ENCODE measurements at places on chromosomes 1 and 21.

GRCh38 chr1:161978011-161978790 lies 45.5 kb downstream of the OLFML2B start:
- DNase-seq, result no peak

GRCh38 chr1:22676916-22677583 lies 24.0 kb downstream of the C1QB start:
- DNase-seq, result no peak

- DNase-seq, result no peak
These were observed 48.4 kb downstream of the DOP1B start for GRCh38 chr21:36204980-36205379.

- DNase-seq, result no peak
These were observed 136.4 kb upstream of the FAM78B start for GRCh38 chr1:166302989-166303758.

DNA sequence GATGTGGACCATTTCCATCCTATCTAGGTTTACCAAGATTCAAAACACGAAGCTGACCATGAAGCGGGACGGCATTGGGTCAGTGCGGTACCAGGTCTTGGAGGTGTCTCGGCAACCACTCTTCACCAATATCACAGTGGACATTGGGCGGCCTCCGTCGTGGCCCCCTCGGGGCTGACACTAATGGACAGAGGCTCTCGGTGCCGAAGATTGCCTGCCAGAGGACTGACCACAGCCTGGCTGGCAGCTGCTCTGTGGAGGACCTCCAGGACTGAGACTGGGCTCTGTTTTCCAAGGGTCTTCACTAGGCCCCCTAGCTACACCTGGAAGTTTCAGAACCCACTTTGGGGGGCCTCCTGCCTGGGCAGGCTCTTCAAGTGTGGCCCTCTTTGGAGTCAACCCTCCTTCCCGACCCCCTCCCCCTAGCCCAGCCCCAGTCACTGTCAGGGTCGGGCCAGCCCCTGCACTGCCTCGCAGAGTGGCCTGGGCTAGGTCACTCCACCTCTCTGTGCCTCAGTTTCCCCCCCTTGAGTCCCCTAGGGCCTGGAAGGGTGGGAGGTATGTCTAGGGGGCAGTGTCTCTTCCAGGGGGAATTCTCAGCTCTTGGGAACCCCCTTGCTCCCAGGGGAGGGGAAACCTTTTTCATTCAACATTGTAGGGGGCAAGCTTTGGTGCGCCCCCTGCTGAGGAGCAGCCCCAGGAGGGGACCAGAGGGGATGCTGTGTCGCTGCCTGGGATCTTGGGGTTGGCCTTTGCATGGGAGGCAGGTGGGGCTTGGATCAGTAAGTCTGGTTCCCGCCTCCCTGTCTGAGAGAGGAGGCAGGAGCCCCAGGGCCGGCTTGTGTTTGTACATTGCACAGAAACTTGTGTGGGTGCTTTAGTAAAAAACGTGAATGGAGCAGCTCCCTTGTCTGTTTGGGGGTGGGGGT lies 864 bp upstream of the CCDC24 start:
- no peak for DNase-seq

DNA sequence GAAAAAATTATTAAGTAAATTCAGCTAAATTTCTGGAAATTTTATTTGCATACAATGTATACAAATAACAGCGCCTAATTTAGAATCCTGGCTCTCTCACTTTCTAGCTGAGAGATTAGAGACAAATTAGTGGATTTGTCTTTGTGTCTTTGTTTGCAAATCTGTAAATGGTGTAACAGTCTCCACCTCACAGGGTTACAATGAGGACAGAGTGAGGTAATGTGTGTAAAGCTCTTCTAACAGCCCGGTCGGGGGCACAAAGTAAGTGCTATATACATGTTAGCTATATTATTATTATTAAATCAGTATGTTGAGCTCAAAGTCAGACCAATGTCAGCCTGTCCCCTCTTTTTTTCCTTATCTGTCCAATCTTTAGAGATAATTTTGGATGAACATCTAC lies 5.0 kb upstream of the ADAMTSL4 start:
- DNase-seq, result no peak

DNA sequence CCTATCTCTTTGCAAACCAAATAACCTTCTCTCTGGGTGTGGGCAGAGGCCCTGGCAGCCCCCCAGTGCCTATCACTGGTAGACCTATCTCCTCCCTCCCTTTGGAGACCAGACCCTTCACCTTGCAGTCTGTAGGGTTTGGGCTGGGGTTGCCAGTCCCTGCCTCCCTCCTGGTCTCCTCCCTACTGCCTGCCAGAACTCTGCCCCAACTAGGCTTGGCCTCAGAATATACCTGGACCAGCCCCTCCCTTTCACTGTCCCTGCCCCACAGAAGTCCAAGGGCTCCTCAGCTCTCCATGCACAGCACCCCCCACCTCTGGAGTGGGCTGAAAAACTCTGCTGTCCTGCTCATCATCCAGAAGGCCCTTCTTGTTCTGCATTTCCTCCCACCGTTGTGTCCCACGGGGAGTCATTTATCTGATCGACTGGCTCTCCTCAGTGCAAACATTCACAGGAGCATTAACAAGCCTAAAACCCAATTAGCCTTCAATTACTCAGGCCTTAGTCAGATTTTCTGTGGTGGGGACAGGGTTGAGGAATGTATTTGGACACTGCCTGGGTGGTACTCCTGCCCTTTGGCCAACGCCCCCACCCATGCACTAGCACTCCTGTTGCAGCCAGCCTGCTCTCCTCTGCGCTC lies 27.7 kb upstream of the DMBX1 start:
- DNase-seq, result no peak

DNA sequence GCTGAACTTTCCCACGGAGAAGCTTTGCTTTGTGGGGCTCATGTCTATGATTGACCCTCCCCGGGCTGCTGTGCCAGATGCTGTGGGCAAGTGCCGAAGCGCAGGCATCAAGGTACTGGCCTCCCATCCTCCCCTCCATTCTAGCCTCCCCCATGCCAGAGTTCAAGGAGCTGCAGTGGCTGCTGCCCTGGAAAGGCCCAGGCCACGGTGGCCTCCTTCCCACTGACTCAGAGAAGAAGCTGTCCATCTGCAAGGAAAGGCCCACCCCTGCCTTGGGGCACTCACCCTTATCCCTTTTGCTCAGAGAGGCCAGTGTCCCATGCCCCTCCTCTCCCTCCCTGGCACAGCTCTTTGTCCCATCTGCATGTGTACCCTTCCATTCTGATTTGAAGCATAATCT lies 14.9 kb downstream of the ATP1A2 start:
- DNase-seq, result no peak

DNA sequence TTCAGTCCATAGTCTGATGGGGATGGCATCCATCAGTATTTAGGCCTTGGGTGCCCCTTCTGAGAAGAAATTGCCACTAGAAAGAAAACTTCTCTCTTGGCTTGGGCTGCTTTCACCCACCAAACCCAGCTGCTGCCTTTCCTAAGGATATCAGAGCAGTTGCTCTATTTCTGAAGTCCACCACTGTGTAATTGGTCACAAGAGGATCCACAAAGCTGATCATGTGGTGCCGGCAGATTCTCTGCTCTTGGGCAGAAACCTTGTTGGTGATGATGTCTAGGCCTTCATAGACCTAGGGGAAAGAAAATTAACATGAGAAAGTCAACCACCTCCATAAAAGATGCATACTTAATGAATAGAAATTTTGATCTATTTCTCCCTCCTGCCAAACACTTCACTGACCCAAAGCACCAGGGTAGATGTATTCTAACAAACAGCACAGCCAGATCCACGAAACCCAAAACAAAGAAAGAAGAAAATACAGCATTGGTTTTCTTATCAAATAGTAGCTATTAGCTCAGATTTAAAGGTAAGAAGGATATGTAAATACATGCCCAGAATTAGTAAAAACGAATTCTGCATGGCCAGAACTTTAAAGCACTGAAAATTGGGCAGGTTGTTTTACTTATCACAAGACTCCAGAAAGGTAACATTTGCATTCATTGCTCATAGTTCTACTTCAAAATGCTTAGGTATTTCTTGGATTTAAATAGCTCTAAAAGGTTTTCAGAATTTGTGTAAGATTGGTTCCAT lies 26.0 kb downstream of the TRIT1 start:
- DNase-seq, result no peak

DNA sequence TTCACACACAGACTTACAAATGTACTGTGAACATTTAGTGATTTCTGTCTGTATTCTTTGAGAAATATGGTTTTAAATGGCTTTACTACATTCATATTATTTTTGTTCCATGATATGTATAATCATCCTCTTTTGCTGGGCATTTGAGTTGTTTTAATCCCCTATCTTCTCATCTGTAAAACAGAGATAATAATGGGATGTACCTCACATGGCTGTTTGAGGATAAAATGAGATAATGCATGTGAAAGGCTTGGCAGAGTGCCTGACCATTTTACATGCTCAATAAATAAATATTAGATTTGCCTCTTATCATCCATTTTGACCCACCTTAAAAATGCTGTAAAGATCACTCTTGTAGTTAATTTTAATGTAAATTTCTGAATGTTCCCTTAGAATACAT lies 197.2 kb downstream of the C1orf94 start:
- DNase-seq, result no peak

- no peak for DNase-seq
These were observed 4.9 kb downstream of the ASPM start for GRCh38 chr1:197141575-197141974.

GRCh38 chr1:202192770-202193613 lies 607 bp upstream of the LGR6 start:
- DNase-seq, result peak; percentile 74

- DNase-seq, result no peak
These were observed 684 bp upstream of the MRPL20 start for GRCh38 chr1:1407636-1408318.

GRCh38 chr1:107695341-107695740 lies 269.6 kb downstream of the VAV3 start:
- DNase-seq, result no peak

DNA sequence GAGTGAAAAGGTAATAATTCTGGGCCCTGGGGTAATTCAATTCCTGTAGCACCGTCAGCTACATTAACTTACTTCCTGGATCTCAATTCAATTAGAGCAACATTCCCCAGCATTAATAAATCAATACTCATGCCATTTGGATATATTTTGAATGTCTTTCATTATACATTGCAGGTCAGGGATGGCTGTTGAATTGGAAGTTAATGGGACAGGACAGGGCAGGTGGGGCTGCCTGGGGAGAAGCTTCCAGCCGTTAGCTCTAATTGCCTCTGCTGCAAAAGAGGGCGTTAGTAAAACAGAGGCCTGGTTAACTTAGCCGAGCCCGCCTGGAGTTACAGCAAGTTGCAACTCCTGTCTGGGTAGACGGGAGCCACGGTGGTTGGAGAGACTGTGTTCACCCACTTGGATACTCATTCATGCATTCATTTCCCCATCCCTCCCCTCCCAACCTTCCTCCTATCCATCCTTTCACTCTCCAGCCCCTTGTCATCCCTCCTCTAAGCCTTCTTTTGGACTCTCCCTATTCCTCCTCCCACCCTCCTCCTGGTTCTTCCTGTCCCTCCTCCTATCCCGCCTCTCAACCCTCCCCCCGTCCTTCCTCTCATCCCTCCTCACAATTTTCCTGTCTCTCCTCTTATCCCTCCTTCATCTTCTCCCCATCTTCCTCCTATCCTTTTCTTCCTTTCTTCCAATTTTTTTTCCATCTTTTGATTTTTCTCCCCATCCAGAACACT lies 137.6 kb upstream of the RUNX3 start:
- no peak for DNase-seq

DNA sequence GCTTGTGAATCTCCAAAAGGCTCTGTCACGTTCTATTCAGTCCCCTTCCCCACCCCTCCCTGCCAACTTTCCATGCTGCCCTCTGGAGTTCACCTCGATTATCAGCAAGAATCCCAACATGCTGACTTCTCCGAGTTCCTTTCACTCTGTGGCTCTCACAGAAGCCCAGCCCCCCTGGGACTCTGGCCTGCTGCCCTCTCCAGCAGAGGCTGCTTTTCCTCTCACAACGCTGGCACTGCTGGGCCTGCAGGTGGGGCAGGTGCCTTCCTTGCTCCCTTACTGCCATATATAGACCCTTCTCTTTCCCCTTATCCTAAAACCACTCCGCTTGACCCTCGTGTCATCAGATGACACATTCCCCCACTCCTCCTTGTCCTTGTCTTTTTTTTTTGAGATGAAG lies 10.2 kb upstream of the RNF186 start:
- DNase-seq, result no peak

- no peak for DNase-seq
These were observed 198.1 kb downstream of the SLC35F3 start for GRCh38 chr1:234102583-234102982.

DNA sequence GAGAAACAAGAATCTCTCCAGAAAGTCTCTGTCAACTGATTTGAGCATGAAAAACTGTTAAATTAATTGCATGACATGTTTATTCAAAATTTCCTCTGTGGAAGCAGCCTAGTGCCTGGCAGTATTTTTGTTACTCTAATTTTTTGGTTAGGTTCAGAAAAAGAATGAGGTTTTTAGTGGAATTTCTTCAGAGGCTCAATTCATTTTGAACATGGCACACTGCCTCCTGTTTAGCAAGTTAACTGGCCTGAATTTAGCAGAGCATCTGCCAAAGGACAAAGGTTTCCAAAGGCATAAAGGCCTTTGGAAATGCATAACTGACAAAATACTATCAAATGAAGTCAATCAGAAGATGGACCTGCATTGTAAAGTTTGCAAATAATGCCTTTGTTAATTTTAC lies 1326.5 kb downstream of the PLA2G4A start:
- no peak for DNase-seq

GRCh38 chr1:85888921-85889320 lies 180.7 kb upstream of the ZNHIT6 start:
- DNase-seq, result no peak

GRCh38 chr1:209674957-209675564 lies at the start of gene G0S2:
TSS of gene G0S2 (plus strand) at chr1:209675412. CDS start at chr1:209675685, 273 bp downstream.
- DNase-seq, result peak; percentile 91

DNA sequence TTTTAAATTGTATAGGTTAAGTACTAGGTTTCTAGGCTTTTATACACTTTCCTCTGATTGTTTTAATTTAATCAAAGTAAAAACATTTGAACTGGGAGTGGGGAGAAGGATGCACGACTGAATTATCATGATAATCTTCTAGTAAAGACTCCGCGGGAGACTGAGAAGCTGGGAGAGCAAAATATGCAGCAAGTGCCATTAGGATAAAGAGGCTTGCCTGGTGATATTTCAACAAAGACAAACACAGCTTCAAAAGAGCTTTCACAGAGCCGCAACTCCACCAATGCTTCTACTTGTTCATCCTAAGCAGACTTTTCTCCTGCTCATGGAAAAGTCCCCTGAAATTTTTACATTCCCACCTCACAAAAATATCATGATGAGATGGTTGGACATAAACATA lies 239.0 kb upstream of the PTBP2 start:
- DNase-seq, result no peak

DNA sequence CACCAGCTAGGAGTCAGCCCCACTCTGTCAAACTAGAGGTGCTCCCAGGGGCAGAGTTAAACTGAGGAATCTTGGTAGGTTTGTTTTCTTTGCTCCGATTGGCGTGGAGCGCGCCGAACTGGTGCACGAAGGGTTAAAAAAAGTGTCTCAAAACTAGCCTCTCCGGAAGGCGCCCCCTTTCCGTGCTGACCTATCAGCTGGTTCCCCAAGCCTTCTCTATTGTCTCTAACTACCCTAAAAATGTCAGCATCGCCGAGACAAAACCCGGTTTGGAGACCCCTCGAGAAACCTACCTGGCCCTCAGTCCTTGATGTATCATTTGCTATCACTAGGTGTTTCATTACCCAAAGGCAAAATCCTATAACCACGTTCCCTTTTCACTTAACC lies 2.2 kb downstream of the TGFB2 start:
- peak; percentile 54 for DNase-seq

GRCh38 chr21:19353256-19353655 lies 949.7 kb upstream of the TMPRSS15 start:
- no peak for DNase-seq

Measured in testis (tissue), 5 donors.